ENCODE measurements at places on chromosomes 4 and X. TPM values are rescaled to one million over a fixed set of nuclear protein-coding genes. Genes with fewer than 3 reads are reported as not detected.
A peak's percentile ranks its signal among the peaks of the same experiment; 100 is the strongest.

Gene GABRQ
- total RNA-seq, result 9.6 TPM

Gene SYNPO2
- total RNA-seq, result 53.4 TPM

Gene OPN1MW3
- total RNA-seq, result not detected

Gene PNMA6A
- total RNA-seq, result 3.7 TPM

DNA sequence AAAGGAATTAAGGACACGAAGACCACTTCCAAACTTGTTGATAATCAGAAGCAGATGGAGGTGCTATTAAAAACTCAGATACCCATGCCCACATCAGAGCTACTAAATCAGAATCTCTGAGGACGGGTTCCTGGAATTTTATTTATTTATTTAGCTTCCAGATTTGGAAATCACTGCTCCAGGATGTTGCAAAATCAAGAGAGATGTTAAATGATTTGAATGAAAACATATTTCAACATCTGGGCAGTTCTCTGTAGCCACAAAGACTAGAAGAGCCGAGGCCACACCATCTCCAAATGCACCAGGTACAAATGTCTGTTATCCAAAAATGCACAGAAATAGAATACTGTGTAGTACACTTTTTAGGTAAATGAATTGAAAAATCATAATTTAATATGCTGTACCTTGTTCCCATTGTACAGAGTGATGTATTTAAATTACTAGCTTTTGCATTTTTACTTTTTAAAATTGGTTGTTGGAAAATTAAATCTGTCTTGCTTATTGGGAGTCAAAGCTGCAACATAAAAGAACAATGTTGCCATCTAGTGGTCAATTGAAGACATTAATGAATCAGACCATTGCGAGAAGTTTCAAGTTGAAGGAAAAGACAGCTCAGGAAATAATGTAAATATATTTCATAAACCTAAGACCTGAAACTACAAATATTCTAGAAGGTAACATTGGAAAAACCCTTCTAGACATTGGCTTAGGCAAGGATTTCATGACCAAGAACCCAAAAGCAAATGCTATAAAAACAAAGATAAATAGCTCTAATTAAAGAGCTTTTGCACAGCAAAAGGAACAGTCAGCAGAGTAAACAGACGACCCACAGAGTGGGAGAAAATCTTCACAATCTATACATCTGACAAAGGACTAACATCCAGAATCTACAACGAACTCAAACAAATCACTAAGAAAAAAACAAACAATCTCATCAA, 151.3 kb upstream of the TTC29 start:
- no peaks in the 10 kb centered on the region for H3K36me3 ChIP-seq
- no peak overlapping the region for H3K27ac ChIP-seq
- no peaks in the 10 kb centered on the region for H3K27me3 ChIP-seq
- H3K4me3 ChIP-seq, result no peak overlapping the region

DNA sequence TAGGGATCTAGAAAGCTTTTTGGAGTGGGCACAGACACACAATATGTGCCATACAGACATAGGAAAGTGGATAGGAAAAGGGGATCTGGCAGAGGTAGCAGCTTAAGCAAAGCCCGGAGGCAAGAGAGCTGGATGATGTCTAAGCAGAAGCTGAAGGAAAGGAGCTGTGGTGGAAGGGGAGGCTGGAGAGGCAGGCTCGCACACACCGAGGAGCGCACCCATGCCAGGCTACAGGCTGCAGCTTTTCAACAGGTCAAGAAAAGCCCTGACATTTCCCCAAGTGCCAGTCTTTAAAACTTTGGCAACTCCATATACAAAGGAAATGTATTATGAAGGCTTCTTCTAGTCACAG, 67.4 kb downstream of the SOWAHB start:
- no peaks in the 10 kb centered on the region for H3K4me1 ChIP-seq
- no peaks in the 10 kb centered on the region for H3K36me3 ChIP-seq
- DNase-seq, result no peak
- no peak overlapping the region for H3K27ac ChIP-seq
- no peaks in the 10 kb centered on the region for H3K27me3 ChIP-seq

DNA sequence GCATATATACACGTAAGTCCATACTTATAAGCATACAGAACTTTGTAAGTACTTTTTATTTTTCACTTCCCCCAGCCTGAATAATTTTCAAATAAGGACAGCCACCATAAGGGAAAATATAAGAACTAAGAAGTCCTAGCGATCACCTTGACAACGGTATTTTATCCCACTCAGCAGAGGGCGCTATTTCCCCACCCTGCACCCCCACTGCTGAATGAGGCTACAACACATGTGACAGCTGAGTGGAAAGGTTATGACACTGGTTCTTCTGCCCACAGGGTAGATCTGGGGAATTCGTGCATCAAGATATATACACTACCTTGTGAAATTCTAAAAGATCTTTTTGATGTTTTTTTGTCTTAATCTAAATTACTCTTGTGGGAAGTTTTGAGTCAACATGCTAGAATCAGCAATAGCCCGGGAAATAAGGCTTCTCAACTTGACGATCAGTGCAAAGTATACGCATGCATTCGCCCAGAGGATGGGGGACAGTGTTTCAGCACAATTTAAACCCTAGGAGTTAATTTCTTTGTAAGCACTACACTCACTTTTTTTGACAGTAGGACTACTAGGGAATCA, 151.5 kb downstream of the CORIN start:
- no peaks in the 10 kb centered on the region for H3K4me1 ChIP-seq
- no peaks in the 10 kb centered on the region for H3K36me3 ChIP-seq
- no peak overlapping the region for H3K27ac ChIP-seq
- DNase-seq, result peak; percentile 68

DNA sequence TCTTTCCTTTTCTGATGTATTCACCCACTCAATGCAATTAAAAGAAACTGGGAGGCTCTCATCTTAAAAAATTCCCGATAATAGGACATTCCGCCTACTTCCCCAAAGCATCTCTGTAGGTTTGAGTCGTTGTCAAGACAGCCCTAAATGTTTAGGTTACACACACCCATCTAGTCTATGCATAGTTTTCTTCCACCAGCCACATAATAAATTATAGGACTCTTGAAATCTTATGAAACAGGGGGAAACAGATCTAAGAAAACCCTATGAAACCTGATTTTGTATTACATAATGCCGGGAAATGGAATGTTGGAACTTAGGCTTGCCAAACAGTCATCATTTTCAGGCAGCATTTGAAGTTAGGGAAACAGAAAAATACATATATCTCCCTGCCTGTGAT, 150.0 kb downstream of the PRKX start:
- H3K4me3 ChIP-seq, result no peak overlapping the region
- H3K36me3 ChIP-seq, result no peaks in the 10 kb centered on the region
- no peaks in the 10 kb centered on the region for H3K27me3 ChIP-seq
- no peaks in the 10 kb centered on the region for H3K4me1 ChIP-seq

DNA sequence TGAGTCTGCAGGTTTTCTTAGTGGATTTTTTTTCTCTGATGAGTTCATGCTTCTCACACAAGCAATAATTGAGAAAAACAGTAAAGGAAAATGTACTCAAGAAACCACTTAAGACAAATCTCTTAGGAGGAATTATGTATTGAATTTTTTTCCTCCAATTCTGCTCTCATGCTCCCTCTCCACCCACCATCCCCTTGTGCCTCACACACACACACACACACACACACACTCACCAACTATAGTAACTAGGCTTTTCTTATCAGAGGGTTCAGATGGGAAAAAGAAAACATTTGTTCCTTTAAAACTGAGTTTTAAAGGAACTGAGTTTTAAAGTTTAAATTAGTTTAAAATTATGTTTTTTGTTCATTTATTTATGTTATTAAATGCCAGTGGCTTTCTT, 47.0 kb upstream of the ANXA10 start:
- H3K4me1 ChIP-seq, result no peaks in the 10 kb centered on the region
- H3K4me3 ChIP-seq, result no peak overlapping the region
- no peak for DNase-seq
- no peaks in the 10 kb centered on the region for H3K36me3 ChIP-seq
- H3K27me3 ChIP-seq, result no peaks in the 10 kb centered on the region

GRCh38 chr4:67436742-67437141, 108.6 kb downstream of the CENPC start:
- no peak overlapping the region for H3K27ac ChIP-seq
- no peaks in the 10 kb centered on the region for H3K4me1 ChIP-seq

DNA sequence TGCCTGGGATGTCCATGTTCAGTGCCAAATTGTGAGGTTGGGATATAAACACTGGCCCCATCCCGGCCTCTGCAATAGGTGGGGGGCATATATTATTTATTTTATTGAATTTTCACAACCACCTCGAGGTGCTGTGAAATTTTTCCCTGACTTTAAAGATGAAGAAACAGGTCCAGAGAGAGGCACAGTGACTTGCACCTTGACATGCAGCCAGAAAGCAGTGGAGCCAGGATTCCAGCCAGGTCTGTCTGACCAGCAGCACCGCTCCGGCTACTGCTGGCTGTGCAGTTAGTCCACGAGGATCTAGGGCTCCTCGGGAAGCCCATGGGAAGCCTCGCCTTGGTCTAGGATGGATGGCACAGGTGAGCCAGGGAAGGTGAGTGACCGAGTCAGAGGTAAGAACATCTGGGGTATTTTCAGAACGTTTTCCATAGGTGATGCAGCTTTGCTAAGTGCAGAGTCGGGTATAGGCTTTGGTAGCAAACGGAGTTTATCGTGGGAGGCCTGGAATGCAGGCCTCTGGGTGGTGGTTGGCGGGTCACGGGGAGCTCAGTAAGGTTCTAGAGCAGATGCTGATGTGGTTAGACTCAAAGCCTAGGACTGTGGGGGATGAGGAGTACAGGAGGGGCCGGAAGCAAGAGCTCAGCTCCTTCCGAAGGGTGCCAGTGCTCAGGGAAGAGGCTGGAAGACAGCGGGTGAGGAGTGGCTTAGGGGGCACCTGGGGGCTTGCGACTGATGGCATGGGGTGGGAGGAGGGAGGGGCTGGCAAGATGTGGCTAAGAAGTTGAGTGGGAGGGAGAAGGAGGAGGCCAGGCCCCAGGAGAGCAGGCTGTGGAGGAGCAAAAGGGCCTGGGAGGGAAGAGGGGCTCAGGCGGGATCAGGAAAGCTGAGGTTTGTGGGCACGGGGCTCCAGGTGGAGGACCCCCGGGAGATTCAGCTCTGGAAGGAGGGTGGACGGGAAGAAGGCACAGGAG, 107.7 kb upstream of the LRPAP1 start:
- H3K4me1 ChIP-seq, result no peaks in the 10 kb centered on the region
- H3K4me3 ChIP-seq, result no peak overlapping the region
- no peak for DNase-seq
- H3K27me3 ChIP-seq, result no peaks in the 10 kb centered on the region
- H3K36me3 ChIP-seq, result no peaks in the 10 kb centered on the region

- DNase-seq, result no peak
- H3K36me3 ChIP-seq, result no peaks in the 10 kb centered on the region
- H3K27ac ChIP-seq, result no peak overlapping the region
- H3K27me3 ChIP-seq, result no peaks in the 10 kb centered on the region
- H3K4me3 ChIP-seq, result no peak overlapping the region
- no peaks in the 10 kb centered on the region for H3K4me1 ChIP-seq
These were observed 1530.0 kb downstream of the PCDH18 start for GRCh38 chr4:136002316-136002715.

DNA sequence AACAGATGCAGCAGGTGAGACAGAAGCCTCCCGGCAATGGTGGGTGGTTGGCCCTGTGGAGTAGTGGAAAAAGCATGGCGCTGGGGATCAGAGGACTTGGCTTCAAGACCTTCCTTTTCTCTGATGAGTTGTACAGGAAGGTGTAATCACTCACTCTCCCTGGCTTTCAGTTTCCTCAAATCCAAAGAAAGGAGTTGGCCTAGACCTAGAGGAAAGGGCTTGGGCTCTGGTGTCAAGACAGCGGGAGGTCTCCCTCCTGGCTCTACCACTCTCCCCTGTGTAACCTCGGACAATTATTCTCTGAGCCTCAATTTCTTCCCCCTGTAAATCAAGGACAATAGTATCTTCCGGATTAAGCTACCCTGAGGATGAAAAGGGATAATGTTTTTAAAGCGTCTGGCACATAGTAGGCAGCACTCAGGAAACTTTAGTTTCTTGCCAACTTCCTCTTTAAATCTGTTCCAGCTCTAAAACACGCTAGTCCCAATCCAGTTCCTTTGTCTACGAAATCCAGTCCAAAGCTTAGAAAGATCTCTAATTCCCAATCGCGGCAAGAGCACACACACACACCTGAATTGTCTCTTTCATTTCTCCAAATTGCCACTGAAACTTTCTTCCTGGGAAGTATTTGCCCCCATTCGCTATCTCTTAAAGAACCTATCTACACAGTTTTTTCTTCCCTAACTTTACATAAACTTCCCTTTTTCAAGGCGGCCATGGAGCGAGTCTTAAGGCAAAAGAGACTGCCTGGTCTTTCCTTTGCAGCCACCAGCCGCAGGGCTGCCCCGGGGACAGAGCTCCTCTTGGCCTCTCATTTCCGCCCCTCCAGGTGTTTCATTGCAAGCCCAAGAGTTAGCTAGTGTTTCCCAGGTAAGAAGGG, 29.9 kb upstream of the GPC4 start:
- H3K4me3 ChIP-seq, result no peak overlapping the region
- no peaks in the 10 kb centered on the region for H3K4me1 ChIP-seq
- H3K27ac ChIP-seq, result no peak overlapping the region
- no peaks in the 10 kb centered on the region for H3K27me3 ChIP-seq

GRCh38 chr4:41214825-41215146, 444 bp upstream of the APBB2 start:
- H3K4me1 ChIP-seq, result no peaks in the 10 kb centered on the region
- DNase-seq, result no peak
- H3K27ac ChIP-seq, result peak overlapping the region; percentile 38
- H3K36me3 ChIP-seq, result no peaks in the 10 kb centered on the region

GRCh38 chr4:61501812-61502211, 301.7 kb downstream of the ADGRL3 start:
- no peak for DNase-seq
- no peaks in the 10 kb centered on the region for H3K36me3 ChIP-seq
- no peak overlapping the region for H3K4me3 ChIP-seq

DNA sequence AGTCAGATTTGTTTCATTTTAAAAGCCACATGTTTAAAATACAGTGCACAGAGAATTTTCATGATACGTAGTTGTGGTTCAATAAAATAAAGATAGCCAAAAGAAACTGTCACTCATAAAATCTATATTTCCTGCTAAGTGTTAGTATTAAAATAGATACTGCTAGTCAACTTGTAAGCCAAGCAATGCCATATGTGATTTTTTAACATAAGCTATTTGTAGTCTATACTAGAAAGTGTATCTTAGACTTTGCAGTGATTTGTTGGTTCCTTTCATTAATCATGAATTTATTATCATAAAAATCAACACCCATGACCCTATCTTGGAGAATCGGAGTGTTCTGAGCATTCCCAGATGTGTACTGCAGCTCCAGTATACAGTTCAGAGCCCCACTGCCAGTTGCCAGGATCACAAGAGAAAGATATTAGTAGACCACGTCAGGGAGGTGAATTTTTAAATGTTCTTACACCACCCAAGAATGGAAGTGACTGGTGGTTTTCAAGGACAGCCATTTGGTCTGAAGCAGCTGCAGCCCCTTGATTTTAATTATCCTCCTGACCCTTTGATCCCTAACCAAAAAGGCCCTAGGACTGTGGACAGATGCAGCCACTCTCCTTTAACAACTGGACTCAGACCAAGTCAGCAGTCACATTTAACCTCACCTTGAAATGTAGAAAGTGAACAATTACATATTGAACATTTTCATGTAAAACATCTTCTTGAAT, 163.1 kb downstream of the PALLD start:
- no peaks in the 10 kb centered on the region for H3K4me1 ChIP-seq
- H3K27ac ChIP-seq, result no peak overlapping the region
- DNase-seq, result no peak
- H3K4me3 ChIP-seq, result no peak overlapping the region
- no peaks in the 10 kb centered on the region for H3K36me3 ChIP-seq
- no peaks in the 10 kb centered on the region for H3K27me3 ChIP-seq

GRCh38 chr4:25154594-25155265, 5.5 kb downstream of the SEPSECS start:
- H3K27me3 ChIP-seq, result no peaks in the 10 kb centered on the region
- H3K4me3 ChIP-seq, result no peak overlapping the region
- H3K27ac ChIP-seq, result no peak overlapping the region

- no peaks in the 10 kb centered on the region for H3K27me3 ChIP-seq
- no peak for DNase-seq
- H3K36me3 ChIP-seq, result no peaks in the 10 kb centered on the region
- no peak overlapping the region for H3K4me3 ChIP-seq
- H3K4me1 ChIP-seq, result no peaks in the 10 kb centered on the region
These were observed 150.6 kb upstream of the GYPA start for GRCh38 chr4:144291164-144291563.

All from testis (tissue), 5 donors.